ENCODE measurements at places on chromosomes 1 and 21.

DNA sequence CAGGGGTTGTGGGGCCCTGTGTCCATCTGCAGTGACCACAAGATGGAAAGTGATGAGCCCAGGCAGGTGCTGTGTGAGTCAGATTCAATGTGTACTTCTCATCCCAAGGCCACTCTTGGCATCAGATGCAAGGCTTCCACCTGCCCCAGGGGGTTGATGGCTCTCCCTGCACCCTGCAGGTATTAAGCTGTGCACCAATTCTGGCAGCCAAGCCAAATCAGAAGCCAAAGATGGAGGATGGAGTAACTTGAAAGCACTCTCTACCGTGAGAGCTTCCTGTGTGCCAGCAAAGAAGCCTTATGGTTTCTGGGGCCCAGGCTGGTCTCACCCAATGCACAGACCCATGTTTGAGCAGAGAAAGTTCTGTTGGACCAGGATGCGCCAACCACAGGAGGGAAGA is 44.3 kb upstream of the TENT5C start:
- DNase-seq, result no peak

GRCh38 chr1:7401814-7402547 is 369.1 kb upstream of the VAMP3 start:
- DNase-seq, result no peak

DNA sequence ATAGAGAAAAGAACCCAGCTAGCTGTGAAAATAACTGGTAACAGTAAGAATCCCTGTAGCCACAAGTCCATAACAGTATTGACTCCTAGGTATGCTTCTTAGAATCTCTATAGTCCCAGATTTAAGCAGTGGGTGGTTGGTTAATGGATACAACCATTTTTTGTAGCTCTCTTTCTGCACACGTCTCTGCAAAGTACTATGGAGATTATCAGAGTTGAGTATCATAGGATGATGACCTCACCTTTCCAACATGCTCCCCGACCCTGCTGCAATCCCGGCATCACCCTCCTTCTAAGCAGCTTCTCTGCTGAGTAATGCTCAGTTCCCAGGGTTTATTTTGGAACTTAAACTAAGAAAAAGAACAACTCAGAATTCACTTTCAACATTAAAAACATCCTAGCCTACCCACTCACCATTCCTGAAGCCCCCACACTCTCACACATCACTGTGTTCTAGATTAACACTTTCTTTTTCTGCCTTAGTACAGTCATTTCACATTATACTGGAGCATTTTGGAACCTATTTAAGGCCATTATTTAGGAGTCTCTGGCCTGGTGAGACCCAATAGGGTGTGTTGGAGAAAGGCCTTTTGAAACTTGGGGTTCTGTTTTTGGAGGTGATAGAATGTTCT is 2.7 kb downstream of the MLLT11 start:
- DNase-seq, result no peak

- DNase-seq, result no peak
Measured at GRCh38 chr1:48710318-48710717, 66.4 kb downstream of the BEND5 start.

DNA sequence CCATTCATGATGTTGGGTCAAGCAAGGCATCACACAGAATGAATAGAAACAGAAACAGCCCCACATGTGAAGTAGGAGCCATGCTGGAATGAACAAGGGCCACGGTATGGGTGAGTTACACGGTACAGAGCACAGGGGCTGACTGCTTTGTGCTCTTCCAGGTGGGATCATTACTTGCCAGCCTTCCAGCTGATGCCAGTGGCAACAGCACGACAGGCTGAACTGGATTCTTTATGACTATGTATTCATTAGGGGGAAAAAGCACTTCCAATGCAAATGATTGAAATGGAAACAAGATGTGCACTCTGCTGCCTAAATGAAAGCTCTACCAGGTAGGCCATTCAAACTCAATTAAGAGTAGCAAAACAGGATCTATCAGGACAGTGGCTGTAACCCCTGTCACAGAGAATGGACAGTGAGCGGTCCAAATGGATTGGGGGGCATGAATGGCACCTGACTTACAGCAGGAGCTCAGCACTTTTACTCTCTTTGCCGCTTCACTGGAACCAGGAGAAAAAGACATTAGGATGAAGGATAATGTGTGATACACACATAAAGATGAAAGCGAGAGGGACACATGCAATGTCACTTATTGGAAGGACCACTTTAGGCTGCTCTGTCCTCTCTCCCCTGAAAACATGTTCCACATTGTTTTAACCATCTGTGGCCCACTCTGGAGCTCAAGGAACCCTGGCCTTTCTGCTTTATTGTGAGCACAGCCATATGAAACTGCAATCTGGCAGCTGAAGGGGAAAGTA is 23.4 kb upstream of the IRF2BP2 start:
- no peak for DNase-seq

- DNase-seq, result no peak
Measured at GRCh38 chr1:101150670-101151069, 86.1 kb upstream of the S1PR1 start.

- no peak for DNase-seq
Measured at GRCh38 chr1:80375109-80375508, 1368.6 kb upstream of the ADGRL4 start.

GRCh38 chr1:30852026-30852425 is 56.5 kb downstream of the SDC3 start:
- no peak for DNase-seq

DNA sequence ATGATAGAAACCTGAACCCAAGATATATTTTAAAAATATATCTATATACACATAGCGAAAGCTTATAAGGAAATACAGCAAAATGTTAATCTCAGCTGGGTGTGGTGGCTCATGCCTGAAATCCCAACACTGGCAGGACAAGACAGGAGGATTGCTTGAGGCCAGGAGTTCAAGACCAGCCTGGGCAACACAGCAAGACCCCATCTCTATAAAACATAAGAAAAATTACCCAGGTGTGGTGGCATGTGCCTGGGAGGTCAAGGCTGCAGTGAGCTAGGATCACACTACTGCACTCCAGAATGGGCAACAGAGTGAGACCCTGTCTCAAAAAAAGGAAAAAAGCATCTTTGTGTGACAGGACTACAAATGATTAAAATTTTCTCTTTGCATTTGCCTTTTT is 6.0 kb upstream of the SRM start:
- no peak for DNase-seq

GRCh38 chr1:147077936-147078605 is 94.2 kb downstream of the PRKAB2 start:
- no peak for DNase-seq

DNA sequence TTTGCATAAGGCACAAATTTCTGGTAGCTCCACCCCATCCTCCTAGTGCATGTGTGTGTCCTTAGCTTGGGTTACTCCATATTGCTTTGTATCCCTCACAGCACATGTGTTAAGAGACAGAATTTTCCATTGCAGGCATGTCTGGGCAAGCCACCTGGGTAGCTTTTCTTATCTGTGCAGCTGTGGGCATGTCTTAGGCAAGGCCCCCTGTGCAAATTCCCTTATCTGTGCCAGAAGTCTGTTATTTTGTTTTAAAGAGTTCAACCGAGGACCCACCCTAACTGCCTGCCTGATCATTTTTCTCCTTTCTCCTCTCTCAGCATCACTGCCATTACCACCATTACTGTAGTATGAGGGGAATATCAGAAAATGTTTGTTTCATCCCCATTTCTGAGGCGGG is 131.9 kb downstream of the CYYR1 start:
- DNase-seq, result no peak

- peak; percentile 12 for DNase-seq
Measured at GRCh38 chr1:9573723-9574122, 15.0 kb upstream of the TMEM201 start.

GRCh38 chr1:183764981-183765380 is 39.9 kb upstream of the RGL1 start:
- DNase-seq, result no peak

DNA sequence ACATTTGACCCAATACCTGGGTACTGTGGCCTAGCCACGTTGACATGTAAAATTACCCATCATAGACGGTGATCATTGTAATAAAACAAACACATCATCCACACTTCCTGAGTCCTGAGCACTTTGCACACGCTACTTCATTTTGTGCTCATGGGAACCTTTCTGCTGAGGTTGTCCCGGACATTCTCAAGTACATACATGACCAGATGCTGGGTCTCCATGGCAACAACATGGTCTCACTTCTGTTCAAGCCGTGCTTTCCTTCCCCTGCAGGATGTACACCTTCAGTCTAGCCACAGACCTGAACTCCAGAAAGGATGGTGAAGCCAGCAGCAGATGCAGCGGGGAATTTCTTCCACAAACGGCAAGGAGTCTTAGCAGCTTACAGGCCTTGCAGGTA is 22.7 kb downstream of the UBASH3A start:
- no peak for DNase-seq

DNA sequence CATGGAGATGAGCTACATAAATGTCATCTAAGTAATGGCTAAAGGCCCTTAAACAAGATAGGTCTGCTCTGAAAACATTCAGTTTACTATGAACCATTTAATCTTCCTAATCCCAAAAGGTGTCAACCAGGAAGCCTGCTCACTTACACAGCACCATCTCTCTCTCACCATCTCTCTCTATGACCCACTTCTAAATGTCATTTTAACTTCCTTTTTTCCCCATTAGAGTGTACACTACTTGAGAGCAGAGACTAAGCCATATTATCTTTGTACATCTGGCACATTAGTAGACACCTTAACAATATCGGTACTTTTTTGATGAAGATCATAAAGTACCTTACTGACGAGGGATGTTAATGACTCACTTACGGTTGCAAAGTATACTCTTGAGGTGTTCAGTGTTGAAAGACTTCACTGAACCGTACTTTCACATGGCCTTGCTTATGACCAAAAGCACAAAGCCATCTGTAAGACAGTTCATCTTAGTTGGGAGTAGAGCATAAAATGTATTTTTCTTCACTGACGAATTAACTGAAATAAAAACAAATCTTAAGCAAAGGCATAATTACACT is 25.4 kb downstream of the FBXO42 start:
- no peak for DNase-seq

- DNase-seq, result no peak
Measured at GRCh38 chr1:240399381-240399780, 212.6 kb downstream of the GREM2 start.

DNA sequence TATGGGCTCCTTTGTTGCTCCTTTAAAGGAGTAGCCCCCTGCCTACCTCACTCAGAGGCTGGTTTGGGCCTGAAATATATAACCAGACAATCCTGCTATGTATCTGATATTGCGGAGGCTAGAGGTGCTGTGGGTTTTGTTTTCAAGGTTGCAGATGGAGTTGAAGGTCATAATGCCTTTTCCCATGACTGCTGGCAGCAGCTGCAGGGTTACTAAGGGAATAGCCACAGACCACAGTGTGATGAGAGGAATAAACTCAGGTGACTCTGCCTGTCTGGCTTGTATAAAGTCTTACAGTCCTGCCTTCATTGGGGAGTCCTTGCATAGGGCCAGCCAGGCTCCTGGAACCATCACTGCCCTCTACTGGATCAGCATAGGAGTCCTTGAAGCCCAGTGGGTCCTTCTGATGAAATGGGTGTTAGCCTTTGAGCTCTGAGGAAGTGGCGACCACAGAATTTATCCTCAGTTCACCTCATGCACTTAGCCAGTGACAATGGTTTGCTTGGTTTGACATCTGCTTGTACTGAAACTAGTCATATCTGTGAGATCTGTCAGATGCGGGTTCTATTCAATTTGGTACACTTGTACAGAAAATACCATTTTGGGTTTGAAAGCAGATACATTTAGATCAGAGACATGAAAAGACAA is 174.4 kb upstream of the HMCN1 start:
- DNase-seq, result peak; percentile 79

DNA sequence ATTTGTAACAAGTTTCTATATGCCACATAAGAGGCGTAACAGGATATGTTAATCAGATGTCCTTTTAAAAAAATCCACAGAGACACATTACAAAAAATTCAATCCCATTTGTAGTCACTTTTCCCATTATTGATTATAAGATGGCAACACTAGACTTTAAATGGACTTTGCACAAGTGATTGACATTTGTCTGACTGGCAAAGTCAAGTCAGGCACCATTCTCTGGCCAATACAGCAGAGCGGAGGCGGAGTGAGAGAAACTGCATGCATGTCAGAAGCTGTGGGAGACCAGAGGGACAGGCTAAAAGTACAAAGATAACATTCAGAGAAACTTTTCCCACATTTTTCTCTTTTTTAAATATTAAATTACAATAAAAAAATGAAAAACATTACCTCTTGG is 28.1 kb upstream of the RGS5 start:
- no peak for DNase-seq

GRCh38 chr1:113836534-113836933 is 24.3 kb upstream of the RSBN1 start:
- no peak for DNase-seq

DNA sequence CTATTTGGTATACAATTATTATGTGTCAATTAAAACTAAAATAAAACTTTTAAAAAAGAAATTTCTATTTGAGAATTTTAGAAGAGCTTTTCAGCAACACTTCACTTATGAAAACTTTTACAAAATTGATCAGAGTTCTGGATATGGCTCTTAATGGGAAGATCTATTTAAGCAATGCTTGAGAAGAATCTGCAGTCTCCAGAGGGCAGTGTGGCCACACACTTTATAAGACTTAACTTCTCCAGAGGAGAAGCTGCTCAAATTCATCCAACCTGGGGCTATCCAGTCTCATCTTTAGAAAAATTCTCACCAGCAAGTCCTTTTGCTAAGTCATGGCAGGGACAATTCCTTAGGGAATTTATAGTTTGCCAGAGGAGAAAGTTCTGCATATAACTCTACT is 25.2 kb upstream of the AGO1 start:
- DNase-seq, result no peak

GRCh38 chr1:154481053-154481452 is 21.0 kb upstream of the TDRD10 start:
- no peak for DNase-seq

DNA sequence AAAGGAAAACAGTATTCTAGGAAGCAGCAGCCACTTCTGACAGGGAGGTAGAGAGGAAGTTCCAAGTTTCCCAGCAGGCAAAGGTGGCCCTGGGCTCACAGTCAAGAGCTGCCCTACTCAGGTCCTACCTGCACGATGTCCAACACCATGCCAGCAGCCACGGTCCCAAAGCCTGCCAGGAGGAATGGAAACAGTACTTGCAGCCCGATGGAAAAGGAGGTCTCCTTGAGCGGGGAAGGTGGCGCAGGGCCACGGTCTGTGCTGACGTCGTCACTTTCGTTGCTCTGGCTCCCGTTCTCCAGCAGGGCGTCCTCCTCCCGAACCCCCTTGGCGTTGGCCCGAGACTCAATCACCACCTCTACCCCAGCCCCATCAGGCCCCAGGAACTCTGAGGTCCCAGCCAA is 3.1 kb downstream of the SLC41A1 start:
- no peak for DNase-seq

DNA sequence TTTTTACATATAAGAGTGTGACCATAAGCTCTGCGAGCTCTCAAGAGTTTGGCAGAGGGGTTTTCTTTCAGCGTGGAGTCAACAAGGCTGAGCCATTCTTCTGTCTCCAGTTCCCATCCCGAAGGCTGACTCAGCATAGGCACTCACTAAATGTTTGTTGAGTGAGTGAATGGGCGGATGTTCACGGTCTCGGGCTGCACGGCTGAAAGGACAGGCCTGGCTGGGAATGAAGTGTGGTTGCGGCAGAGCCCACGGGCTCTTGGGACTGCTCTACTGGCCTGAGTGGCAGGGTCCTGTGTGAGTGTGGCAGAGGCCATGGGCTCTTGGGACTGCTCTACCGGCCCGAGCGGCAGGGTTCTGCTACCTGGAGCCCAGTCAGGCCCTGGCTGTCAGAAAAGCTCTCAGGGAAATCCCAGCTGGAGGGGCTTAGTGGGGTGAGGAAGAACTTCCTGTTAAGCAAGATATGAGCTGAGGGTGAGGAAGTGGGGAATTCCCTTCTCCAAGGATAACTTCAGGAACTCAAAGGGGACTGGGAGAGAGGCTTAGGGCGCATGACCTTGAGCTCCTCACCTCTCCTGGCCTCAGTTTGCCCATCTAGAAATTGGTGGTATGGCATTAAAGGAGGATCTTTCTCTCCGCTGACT is 56.6 kb upstream of the C1orf174 start:
- DNase-seq, result no peak
